ENCODE measurements at places on chromosomes 4 and X. TPM values are rescaled to one million over a fixed set of nuclear protein-coding genes. Genes with fewer than 3 reads are reported as not detected.

GRCh38 chr4:74109870-74110605, 11.0 kb upstream of the CXCL2 start:
- no peak for DNase-seq

- no peak for DNase-seq
Measured at GRCh38 chr4:138889216-138889615, 126.4 kb upstream of the NOCT start.

DNA sequence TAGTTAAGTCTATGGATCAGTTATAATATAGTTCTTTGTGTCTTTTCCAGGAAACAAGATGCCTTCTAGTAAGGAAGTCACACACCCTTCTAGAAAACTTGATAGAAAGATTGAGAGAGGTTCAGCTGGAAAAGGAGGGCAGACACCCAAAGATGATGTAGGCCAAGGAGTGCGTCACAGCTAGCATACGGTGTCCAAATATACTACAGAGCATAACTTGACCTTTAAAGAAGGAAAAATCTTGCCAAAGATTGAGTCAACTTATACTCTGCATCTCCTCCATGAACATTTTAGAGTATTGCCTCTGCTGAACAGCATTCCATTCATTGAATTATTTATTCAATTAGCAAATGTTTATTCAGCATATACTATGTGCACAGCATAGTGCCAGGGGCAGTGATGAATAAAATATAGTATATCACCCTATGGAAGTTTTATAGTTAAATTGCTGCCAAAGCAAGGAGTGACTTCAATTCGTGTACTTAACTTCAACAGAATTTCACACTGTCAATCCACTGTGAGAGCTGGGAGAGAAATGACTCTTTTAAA, 51.9 kb upstream of the SLC6A14 start:
- DNase-seq = no peak

GRCh38 chr4:186809070-186809469, 85.4 kb upstream of the FAT1 start:
- no peak for DNase-seq

- DNase-seq = peak; percentile 33
Measured at GRCh38 chrX:48498374-48498809, 10.4 kb upstream of the PORCN start.

DNA sequence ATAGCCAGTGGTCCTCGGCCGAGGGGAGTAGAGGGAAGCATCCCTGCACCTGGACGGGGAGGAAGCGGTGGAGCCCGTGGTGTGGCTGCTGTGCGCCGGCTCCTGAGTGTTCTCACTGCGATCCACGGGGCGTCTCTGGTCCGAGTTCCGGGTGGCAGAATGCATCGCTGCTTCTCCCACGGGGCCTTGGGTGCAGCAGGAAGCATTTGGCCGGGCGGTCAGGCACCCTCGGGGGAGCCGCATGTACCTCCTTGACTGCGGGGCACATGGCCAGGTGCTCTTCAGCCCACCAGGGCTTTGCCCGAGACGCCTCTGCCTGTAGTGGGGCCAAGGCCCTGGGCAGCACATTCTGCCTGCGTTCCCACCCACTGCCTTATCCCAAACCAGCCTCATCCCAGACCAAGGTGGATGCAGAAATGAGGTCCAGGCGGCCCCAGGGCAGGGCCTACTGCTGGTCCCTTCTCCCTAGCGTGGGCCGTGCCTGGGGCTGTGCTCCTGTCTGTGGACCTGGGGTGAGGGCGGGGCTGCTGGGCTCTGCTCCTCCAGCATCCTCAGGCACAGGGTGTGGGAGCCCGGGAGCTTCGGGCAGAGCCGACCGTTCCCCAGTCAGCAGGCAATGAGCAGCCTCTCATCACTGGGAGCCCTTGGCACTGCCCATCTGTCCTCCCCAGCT, 27.5 kb downstream of the NKX1-1 start:
- no peak for DNase-seq

- no peak for DNase-seq
Measured at GRCh38 chrX:13044441-13044840, at the start of gene FAM9C. Gene FAM9C, minus strand, starts transcription at chrX:13044620. Its CDS starts 831 bp downstream, at chrX:13043789.

- no peak for DNase-seq
Measured at GRCh38 chr4:4662230-4662629, 120.4 kb upstream of the STX18 start.

DNA sequence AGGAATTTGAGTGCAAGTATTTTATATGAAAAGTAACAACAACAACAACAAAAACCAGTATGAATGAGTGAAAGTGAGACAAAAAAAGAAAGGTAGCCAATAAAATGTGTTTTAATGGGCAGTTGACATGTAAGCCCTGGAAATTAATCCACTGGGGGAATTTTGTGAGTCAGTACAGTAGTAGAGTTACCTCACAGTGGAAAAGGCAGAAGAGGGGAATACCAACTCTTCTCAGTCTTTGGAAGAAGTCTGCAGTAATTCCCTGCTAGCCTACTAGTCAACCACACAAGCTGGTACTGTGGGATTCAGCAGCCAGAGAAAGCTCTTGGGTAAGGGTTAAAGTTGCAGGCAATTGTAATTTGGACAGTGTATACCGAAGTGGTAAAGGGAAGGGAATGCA, 76.3 kb upstream of the IL15 start:
- DNase-seq = no peak

GRCh38 chr4:1497189-1497801, 91.1 kb upstream of the NKX1-1 start:
- no peak for DNase-seq

- DNase-seq = no peak
Measured at GRCh38 chrX:6226596-6227452, 1.8 kb downstream of the NLGN4X start.

DNA sequence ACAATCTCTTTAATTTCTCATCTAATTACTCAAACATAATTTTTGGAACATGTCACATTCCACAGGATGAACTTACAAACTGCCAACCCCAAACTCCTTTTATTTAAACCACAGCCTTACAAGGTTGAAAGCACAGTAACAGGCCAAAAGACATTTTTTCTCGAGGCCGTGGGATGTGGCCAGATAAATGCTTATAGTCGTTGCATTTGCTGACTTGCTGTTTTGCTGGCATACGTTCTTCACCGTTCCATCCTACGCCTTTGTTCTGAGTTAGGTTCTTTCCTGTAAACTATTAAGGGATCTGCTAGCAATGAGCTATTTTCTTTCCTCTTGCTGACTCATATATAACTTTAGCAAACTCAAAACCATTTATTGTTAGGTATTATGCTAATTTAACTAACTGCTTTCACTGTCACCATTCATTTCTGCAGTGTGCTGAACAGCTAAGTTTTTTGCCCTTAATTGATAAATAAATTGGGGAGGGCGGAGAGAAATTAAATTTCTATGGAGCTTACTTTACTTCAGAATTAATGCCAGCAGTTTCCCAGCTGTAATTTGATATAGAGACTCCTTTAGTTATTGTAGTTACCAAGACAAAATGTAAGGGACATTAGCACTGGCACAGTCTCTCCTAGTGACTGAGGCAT, 135.1 kb upstream of the PACRGL start:
- DNase-seq = no peak

DNA sequence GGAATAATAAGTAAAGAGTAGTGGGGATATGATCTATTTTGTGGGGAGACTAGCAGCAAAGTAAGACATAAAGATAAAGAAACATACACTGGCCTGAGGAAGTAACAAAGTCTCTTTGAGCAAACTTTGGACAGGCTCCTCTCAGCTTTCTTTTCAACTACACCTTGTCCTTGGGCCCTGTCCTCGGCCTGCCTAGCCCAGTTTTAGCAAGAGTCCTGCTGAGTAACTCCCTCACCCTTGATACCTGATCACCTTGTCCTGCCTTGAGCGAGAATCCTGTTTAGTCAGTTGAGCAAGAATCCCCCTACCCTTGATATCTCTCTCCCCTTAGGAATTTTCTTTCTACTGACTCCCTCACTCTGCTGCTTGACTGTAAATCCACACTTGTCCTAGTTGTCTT, 11.5 kb downstream of the HNRNPH2 start:
- DNase-seq = no peak

DNA sequence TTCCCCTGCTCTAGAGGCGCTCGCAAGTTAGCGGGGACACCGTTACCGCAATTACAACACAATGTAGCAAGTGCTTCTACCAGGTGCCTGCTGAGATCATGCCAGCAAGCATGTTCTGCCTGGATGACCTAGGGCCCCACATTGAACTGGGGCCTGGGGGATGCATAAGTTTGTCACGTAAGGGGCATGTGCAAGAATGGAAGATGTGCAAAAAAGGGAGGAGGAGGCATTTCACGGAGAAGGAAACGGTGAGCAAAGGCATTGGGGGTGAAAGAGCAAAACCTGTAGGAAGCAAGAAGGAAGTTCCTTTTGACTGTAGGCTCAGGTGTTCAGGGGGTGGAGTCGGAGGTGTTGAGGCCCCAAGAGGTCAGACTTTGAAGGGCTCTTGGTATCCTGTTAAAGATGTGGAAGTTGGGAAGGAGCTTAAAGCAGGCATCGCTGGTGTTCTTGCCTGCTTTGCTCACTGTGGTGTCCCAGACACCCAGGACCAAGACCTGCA, 602 bp upstream of the SCARB2 start:
- no peak for DNase-seq

- no peak for DNase-seq
Measured at GRCh38 chr4:1176398-1177273, 4.3 kb upstream of the SPON2 start.

GRCh38 chr4:174016251-174016650, 267.2 kb downstream of the FBXO8 start:
- no peak for DNase-seq

DNA sequence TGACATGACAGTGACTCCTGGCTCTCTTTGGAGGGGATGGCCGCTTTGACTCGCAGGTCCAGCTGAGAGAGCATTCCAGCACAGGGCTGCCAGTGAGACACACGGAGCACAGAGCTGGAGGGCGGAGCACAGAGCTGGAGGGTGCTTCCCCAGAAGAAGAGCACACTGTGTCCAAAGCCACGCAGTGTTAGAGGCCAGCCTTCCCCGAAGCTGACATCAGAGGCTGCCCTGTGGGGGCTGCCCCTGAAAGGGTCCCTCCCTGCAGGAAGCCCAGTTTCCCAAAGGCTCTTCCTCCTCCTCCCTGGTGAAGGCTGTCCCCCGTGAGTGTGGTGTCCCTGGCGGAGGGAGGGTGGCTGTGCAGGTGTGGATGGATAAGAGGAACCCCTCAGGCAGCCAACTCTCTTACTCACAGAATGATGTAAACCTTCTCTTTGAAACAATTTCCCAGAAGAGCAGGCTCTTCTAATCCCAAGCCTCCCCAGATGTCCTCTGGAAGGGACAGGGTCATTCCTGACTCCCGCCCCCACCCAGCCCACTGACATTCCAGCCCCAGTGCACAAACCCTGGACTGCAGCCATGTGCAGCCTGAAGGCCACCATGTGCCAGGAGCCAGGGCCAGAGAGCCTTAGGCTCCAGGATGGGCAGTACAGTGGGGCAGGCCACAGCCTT, 53.4 kb downstream of the PSAPL1 start:
- DNase-seq = no peak

TEX13B gene
- not detected for total RNA-seq

DDX53 gene
- total RNA-seq = not detected

FRMPD4 gene
- total RNA-seq = not detected

ZMYM3 gene
- total RNA-seq = 42.9 TPM

GPRIN3 gene
- 7.6 TPM for total RNA-seq

RPL9 gene
- 421 TPM for total RNA-seq

PRRG1 gene
- 26.1 TPM for total RNA-seq

SULT1E1 gene
- total RNA-seq = 2.4 TPM

Data from Calu3 (cell line).